ENCODE measurements at places on chromosomes 7 and 10.
A peak's percentile ranks its signal among the peaks of the same experiment; 100 is the strongest.

- DNase-seq = no peak
Observed at GRCh38 chr10:69974551-69975155, 78.0 kb upstream of the MACROH2A2 start.

- no peak for DNase-seq
Observed at GRCh38 chr10:116632596-116633215, 12.0 kb downstream of the PNLIPRP2 start.

GRCh38 chr10:118873091-118873737 is 118.4 kb upstream of the CACUL1 start:
- no peak for DNase-seq

- no peak for DNase-seq
Observed at GRCh38 chr10:11510281-11510680, 101.2 kb downstream of the USP6NL start.

DNA sequence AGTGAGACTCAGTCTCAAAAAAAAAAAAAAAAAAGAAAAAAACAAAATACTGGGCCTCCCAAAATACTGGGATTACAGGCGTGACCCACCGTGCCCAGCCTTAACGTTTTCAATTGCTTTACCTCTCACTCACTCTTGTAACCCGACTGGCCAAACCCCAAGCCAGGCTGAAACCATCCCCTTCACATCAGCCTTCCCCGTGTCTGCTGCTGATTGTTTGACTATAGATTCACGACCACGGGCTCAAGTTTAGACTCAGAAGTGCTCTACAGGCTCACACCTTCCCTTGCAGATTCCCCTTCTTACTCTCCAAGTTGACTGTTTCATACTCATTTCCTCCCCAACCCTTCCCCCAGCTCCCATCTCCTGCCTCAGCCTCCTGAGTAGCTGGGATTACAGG is 22.3 kb downstream of the TYW1 start:
- no peak for DNase-seq

- DNase-seq = peak; percentile 48
Observed at GRCh38 chr10:11270135-11270857, 252.6 kb downstream of the CELF2 start.

- DNase-seq = no peak
Observed at GRCh38 chr7:4143006-4143405, 539.1 kb upstream of the FOXK1 start.

DNA sequence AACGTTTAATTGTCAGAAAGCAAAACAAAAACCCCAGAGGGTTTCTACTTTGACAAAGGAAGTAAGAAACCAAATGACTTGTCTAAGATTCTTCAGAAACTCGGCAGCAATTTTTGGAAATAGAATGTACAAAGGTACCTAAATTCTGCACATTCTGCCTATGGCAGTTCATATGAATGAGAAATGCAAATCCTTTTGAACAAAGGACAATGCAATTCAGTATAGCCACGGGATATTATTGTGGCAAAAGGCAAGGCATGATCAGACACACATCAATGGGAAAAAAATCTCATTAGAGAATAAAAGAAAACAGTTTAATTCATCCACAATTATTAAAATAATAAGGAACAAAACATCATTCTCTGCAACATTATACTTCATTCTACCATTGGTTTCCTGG is 93.4 kb downstream of the SEMA3C start:
- DNase-seq = no peak

DNA sequence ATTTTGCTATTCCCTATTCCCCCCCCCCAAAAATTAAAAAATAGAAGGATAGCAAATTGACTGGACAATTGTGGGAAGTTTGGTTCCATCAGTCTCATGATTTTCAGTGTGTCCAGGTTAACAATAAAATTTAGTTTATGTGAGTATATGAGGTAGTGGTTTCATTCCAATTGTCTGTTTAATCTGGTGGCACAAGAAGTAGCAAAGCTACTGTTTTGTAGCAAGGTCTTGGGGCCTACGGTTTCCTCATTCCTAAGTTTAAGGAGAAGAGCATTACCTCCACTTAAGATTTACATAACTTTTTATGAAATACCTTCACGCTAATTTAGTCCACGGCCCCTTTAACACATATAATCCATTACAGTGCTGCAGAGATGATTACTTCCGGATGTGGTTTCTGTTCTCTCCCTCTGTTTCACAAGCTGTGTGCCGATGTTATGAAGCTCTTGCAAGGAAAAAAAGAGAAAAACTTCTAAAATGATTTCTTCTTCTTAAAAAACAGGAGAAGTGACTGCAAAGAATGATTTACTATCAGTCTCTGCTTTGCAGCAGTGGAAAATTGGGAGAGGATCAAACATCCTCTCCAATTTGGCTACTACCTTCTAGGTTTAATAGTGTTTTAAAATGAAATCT is 32.7 kb upstream of the NPVF start:
- DNase-seq = no peak

GRCh38 chr7:145718129-145718528 is 398.5 kb upstream of the CNTNAP2 start:
- DNase-seq = no peak

- DNase-seq = no peak
Observed at GRCh38 chr10:44387853-44388251, 3.0 kb upstream of the CXCL12 start.

DNA sequence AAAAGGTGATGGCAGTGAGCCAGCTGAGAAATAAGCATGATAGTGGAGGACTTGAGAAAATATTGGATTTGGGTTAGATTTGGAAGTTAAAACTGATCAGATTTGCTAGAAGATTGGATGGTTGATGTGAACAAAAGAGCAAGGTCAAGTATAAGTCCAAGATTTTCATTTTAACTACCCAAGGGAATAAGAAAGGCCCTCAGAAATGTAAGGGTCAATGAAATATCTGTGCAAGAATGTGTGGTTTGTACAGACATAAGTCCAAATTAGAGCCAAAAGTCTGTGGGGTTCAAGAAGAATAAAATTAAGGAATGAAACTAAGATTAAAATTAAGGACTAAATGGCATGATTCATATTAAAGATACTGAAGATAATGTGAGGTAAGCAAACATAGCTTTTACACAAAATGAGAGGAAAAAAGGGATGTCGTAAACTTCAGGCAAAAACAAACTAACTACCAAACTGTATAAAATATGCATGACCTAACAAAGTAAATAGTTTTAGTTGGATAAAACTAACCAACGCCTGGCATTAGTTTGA is 78.4 kb upstream of the CACNA2D1 start:
- DNase-seq = no peak

GRCh38 chr7:139658296-139658695 is 119.5 kb downstream of the HIPK2 start:
- no peak for DNase-seq

Data from hippocampal formation (tissue), 2 donors.